Forelimb muscle (tissue), 1 donor: ENCODE measurements at places on chromosomes 3 and 15.

DNA sequence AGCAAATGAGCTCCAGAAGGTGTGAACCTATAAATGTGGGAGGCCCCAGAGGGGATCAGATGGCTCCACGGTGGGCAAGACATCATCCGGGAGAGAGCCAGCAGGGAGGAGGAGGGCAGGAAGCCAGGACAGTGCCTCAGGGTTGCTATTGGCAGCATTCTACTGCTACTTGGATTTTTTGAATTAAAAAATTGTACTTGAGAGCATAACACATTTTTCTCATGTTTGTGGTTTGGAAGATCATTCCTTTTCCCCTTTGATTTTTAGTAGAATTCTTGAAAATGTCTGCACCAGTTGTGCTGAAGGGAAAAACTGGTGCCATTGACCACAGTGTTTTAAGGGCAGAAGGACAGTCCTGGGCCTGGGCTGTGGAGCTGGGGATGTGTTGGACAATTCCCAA is 59.2 kb downstream of the LYZL4 start:
- DNase-seq: no peak

GRCh38 chr3:128360705-128361271 is 105.9 kb downstream of the DNAJB8 start:
- no peak for DNase-seq

DNA sequence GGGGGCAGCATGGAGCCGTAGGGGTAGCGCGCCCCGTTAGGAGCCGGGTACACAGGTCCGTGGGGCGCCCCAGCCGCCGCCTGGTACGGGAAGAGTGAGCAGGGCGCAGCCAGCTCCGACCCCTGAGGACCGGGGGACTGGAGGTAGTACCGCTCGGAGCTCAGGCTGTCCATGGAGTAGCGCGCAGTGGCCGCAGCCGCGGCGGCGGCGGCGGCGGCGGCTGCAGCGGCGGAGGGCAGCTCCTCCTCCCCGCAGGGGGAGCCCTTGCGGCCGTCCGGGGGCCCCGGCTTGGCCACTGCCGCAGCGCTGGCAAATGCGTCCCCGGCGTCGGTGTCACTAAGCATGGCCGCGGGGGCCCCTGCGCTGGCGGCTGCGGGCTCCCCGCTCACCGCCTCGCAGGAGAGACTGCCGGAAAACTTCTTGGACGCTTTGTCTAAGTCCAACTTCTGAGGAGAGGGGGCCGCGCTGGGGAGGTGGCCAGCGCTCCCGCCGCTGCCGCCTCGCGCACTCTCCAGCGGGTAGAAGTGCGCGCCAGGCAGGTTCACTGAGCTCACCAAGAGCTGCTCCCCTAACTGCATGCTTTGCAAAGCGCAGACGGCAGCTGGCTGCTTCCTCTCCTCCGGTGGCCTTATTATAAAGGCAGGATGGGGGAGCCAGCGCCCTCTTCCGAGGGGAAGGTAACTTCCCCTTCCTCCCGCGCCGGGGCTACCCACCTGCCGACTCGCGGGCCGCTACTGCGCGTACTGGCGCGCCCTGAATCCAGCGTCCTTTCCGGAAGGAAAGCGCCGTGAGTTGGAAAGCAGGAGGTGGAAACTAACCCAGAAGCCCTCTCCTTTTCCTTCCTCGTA is at the start of gene EOMES:
Gene EOMES, minus strand, starts transcription at position 607 of the 848 bp plus-strand sequence. Its CDS starts 29 bp downstream, at position 578.
- no peak for DNase-seq

GRCh38 chr3:131831608-131832007 is 203.2 kb downstream of the CPNE4 start:
- DNase-seq: no peak

DNA sequence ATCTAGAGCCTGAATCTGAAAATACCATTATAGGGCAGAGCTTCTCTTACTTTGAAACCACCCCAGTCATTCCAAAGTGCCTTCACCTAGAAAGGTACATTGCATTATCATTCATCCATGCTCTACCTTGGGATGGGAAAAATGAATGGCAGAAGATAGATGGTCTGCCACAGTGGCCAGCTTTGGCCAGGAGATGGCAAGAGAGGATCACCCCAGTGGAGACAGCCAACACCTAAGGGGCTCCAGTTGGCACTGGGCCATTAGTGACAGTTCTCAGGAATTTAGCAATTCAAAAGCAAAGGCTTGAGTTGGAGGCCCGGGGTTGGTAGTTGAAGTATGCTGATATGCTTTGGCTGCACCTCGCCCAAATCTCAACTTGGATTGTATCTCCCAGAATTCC is 253.6 kb upstream of the MRPL3 start:
- DNase-seq: no peak
